ENCODE measurements at places on chromosomes 6 and 20.

GRCh38 chr6:113416170-113416569 is 441.0 kb upstream of the MARCKS start:
- DNase-seq: no peak

DNA sequence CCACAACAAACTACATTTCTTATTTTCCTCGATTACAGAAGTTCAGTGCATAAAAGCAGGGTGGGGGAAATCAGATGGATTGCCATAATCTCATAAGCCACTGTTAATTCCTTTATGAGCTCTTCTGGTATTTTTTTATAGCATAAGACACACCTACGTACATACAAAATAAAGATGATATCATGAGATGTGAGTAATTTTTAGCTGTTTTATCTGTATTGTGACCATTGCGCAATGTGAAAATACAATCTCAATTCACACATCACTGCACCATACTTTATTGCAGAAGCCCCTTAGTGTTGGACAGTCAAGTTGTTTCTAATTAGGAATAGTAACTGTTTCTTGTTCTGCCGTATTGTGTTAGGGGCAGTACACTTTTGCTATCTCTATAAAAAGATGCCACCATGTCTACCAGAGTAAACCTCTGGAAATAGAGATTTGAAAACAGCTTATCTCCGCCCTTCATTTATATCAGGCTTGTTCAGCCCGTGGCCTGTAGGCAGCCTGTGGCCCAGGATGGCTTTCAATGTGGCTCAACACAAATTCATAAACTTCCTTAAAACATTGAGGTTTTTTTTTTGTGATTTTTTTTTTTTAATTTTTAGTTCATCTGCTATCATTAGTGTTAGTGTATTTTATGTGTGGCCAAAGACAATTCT is 90.4 kb downstream of the FARS2 start:
- no peak for DNase-seq

DNA sequence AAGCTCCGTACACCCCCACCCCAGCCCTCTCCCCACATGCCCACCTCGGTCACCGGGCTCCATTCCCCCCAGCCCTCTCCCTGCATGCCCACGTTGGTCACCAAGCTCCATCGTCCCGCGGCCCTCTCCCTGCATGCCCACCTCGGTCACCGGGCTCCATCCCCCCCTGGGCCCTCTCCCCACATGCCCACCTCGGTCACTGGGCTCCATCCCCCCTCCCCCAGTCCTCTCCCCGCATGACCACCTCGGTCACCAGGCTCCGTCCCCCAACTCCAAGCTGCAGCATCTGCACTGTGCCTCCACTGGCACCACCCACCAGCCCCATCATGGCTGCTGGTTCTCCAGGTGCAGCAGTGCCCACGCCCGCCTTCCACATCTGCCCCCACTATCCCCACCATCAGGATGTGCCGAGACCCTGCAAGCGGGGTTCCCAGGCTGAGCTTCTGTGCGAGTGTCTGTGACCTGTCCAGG is 16.8 kb downstream of the TAF4 start:
- no peak for DNase-seq

DNA sequence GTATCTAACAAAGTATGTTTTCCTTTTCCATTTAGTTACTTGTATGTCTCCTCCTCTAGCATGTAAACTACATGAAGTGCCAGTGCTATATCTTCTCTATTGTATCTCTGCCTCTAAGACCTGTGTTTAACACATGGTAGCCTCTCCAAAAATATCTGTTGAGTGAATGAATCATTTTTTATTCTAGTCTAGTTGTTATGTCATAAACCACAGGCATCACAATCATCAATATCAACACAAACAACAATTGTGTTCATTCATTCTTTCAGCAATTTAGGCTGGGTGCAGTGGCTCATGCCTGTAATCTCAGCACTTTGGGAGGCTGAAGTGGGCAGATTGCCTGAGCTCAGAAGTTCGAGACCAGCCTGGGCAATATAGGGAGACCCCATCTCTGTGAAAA is 111.6 kb upstream of the EYA4 start:
- no peak for DNase-seq

DNA sequence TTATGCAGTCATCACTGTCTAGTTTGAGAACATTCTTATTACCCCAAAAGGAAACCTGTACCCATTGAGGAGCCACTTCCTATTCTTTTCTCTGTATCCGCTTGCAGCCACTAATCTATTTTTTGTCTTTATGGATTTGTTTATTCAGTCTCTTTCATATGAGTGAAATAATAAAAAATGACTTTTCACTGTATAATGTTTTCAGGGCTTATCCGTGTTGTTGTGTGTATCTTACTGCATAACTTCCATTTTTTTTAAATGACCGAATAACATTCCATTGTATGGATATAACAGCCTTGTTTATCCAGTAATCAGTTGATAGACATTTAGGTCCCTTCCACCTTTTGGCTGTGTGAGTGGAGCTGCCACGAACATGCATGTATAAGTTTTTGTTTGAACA is 86.6 kb downstream of the ZFAND3 start:
- no peak for DNase-seq

DNA sequence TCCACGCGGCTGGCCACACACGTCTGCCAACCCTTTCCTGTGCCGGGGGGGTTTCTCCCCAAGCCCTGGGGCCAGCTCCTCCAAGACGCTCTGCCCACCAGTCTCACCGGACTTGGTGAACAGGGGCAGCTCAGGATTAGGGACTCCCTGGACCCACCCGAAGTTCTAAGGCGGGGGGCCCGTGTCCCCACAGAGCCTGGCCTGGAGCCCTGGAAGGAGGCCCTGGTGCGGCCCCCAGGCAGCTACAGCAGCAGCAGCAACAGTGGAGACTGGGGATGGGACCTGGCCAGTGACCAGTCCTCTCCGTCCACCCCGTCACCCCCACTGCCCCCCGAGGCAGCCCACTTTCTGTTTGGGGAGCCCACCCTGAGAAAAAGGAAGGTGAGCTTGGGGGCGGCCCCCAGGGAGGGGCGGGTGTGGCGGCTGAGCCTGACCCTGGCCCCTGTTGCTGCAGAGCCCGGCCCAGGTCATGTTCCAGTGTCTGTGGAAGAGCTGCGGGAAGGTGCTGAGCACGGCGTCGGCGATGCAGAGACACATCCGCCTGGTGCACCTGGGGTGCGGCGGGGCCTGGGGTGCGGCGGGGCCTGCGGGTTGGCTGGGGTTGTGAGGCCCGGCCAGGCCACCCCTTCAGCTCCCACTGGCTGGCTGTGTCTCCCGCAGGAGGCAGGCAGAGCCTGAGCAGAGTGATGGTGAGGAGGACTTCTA is 2.3 kb downstream of the SLC2A4RG start:
- no peak for DNase-seq

DNA sequence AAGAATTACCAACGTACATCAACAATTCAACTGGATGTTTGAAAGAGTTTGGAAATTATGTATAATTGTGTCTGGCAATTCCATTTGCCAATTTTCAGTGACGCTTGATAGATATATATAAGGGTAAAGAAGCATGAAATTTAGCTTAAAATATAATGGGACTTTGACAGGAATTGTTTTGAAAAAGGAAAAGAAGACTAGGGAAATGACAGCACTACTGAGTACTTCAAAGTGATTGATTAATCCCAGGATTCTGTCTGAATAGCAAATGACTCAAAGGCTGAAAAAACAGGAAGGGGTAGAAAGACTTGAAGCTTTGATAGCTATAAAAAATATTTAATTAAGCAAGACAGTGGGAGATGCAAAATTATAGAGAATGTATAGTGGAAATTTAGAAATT is 200.0 kb downstream of the KHDRBS2 start:
- DNase-seq: no peak

DNA sequence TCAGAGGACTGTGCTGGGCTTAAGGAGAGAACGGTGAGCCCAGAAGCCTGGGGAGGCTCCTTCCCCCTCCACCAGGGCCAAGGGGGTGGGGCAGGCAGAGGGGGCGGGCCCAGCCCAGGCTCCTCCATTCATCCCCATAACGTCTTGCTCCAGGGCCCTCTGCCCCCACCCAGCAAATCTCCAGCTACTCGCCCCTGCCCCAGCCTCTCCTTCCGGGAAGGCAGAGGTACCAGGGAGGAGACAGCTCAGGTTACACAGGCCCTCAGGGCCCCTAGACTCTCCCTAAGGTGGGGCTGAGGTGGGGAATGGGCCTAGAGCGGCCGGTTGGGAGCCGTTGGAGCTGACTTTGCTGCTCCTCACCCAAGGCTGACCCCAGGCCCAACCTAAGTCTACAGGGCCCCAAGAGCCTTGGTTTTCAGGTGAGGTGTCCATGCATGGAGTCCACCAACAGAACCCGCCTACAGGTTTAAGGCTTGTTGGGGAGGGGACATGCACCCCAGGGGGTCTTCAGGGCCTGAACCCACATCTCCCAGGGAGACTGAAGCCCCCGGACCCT is 1.2 kb downstream of the LAMA5 start:
- DNase-seq: peak; percentile 58

GRCh38 chr6:383856-384255 is 7.7 kb upstream of the IRF4 start:
- no peak for DNase-seq

DNA sequence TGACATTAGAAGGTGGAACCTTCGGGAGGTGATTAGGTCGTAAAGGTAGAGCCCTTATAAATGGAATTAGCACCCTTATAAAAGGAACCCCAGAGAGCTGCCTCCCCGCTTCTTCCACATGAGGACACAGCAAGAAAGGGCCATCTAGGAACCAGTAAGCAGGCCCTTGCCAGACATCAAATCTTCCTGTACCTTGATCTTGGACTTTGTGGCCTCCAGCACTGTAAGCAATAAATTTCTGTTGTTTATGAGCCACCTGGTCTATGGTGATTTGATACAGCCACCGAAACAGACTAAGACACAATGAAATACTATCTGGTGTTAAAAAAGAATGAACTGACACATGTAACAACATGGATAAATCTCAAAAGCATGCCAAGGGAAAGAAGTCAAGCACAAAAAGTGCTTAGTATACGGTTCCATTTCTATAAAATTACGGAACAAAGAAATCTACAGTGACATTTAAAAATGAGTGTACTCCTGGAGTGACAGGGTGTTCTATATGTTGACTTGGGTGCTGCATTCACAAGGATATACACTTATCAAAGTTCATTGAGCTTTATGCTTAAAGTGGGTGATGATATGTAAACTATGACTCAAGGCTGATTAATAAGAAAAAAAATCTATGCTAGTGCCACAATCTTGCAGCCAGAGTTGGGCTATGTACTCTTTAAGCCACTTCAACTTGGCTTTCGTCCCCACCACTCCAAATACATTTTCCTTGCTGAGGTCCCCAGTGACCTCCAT is 18.4 kb downstream of the SERPINB1 start:
- no peak for DNase-seq

- no peak for DNase-seq
Measured at GRCh38 chr6:5998236-5998635, 8.5 kb downstream of the NRN1 start.

GRCh38 chr6:74574794-74575193 is 631.1 kb downstream of the COL12A1 start:
- no peak for DNase-seq
